ENCODE measurements at places on chromosomes 2 and 18.

DNA sequence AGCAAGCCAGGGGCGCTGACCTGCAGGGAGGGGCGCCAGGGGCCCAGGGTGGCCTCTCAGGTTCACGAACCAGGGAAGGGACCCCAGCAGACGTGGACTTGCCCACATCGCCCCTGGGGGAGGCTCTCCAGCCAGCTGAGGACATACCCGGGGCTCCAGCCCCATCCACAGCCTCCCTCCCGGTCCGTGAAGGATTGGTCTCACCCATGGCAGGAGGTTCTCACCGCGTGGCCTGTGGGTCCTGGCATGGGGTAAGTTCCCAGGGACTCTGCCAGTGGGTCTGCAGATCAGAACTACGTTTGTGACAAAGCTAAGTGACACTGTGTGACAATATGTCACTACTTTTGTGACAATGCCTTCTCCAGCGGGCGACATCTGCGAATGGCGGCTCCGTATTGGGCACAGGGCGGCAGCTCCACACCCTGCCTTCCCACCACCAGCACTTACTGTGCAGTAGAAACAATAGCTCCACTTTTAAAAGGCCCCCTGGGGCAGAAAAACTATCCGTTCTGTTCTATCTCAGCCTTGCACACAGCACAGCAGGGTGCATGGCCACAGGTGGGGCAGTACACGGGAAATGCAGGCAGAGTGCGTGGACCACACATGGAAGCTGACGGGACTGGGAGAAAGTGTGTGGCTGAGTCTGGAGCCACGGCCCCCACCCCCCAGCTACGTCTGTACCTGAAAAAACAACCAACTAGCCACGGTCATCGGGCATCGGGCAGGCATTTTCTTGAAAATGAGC lies 65.2 kb upstream of the CTDP1 start:
- no peak for DNase-seq

GRCh38 chr2:75603477-75603876 lies 42.7 kb upstream of the EVA1A start:
- no peak for DNase-seq

GRCh38 chr2:160114020-160114419 lies 51.6 kb upstream of the PLA2R1 start:
- no peak for DNase-seq

- DNase-seq: peak; percentile 14
Observed at GRCh38 chr2:117199511-117199910, 615.0 kb upstream of the DDX18 start.

GRCh38 chr2:69549421-69549820 lies 94.1 kb downstream of the AAK1 start:
- no peak for DNase-seq

DNA sequence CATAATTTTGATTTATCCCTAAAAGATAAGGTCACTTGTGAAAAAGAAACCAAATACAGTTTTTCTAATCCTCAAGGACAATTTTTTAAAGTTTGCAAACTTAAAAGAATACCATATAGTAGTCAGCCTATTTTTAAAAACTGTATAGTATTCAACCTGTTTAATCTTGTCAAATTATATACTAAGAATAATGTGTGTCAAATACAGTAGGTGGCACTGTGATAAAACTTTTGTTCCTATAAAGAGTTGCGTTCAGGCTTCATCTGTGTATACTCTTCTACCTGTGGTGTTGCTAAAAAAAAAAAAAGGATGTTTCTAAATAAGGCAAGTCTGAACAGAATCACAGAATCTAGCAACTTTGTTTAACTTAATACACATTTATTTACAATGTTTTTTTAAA lies 68.6 kb downstream of the CCDC138 start:
- DNase-seq: no peak

- no peak for DNase-seq
Observed at GRCh38 chr18:34999756-35000289, 41.4 kb upstream of the MAPRE2 start.

GRCh38 chr2:160674146-160674750 lies 180.6 kb upstream of the RBMS1 start:
- no peak for DNase-seq

DNA sequence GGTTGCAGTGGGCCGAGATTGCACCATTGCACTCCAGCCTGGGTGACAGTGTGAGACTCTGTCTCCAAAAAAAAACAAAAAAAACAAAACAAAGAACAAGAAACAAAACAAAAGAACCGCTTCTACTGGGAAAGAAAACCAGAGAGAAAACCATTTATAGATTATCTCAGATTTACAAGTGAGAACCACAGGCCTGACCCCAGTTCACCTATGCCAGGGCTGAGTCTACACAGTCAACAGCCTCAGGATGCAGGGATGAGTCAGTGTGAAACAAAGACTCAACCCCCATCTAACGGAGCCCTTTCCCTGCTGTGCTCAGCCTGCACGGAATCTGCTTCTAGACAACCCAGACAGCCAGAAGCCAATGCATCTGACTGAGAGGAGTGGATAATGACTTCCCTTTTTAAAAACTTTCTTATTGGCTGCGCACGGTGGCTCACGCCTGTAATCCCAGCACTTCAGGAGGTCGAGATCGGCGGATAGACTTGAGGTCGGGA lies 25.5 kb upstream of the YWHAQ start:
- peak; percentile 88 for DNase-seq

DNA sequence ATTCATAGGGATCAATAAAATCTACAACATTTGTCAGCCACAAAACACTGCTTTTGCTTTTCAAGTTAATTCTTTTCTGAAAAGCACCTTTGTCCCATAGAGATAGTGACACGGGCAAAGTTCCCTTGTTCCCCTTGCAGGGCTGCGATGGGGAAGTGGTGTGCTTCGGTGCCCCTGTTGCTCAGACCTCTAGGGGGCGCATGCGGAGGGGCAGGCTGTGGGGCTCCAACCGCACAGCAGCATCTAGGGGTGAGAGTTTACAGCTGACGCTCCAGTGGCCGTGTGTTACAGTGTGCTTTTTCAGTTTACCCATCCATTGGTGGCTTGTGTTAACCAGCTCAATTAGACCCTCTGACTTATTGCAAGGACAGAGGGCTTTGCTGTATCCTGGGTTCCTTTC lies 1432.2 kb upstream of the ACVR2A start:
- no peak for DNase-seq

GRCh38 chr18:14930076-14930475 lies 182.1 kb downstream of the ANKRD30B start:
- no peak for DNase-seq

DNA sequence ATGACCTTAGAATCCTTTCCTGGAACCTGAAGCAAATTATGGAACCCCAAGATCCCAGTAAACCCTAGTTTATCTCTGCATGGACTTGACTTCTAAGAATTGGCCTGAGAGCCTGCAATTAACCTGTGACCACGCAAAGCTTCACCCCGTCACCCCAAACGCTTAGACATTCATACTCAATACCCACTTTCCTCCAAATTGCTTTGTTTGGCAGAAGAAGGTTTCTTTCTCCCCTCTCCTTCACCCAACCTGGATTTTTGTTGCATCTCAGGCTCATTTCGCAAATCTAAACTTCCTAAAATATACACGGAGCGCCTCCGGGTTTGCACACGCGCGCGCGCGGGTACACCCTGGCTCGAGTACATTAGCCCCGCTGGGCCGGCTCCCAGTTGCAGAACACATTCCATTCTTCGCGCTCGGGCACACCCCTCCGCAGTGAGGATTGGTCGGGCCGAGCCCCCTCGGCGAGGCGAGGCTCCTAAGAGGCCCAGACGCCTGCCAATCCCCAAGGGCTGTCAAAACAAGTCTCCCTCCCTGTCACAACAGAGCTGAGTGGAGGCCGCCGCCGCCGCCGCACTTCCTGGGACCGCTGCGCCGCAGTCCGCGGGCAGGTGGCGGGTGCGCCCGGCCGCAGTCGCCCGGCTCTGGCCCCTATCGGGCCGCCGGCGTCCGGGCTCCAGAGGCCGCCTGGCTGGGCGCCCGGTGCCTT lies at the start of gene PLCL1:
PLCL1 (plus strand) TSS at position 545 of the 709 bp plus-strand sequence.
- DNase-seq: no peak

- no peak for DNase-seq
Observed at GRCh38 chr2:40138314-40138713, 313.6 kb downstream of the SLC8A1 start.

- DNase-seq: no peak
Observed at GRCh38 chr18:50527636-50528307, 32.1 kb upstream of the MAPK4 start.

DNA sequence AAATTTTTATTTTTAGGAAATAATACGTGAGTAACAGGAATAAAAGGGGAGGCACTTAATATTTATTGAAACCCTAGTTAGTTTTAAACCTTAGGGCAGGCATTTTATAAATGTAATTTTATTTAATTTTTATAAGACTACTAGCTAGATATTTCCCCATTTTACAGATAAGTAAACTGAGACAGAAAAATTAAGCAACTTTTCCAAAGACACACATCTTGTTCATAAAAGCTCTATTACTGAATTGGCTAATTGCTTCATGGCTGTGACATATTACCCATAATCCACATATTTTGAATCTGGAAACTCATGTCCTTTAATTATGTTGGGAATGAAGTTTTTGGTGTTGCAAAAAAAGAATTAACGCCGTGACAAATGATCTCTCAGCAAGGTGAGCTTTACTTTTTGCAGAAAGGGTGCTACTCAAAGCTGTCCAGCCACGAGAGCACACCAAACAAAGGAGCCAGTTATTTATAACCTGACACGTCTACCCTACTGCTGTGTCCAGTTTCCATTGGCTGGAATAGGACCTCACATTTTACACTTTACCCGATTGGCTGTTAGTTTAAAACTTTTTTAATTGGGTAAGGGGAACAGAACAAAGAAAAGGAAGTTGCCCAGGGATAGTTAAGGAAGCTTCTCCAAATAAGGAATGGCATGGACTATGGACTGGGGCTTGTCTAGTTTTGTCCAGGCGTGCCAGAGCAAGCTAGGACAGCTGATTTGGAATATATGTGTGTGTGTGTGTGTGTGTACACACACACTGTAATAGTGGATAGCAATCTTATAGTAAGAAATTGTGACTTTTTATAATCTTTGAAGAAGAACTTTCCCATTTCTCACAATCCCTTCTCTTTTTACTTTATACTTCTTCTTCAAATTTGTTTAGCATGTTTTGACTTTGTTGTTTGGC lies 54.2 kb downstream of the COMMD1 start:
- DNase-seq: no peak

DNA sequence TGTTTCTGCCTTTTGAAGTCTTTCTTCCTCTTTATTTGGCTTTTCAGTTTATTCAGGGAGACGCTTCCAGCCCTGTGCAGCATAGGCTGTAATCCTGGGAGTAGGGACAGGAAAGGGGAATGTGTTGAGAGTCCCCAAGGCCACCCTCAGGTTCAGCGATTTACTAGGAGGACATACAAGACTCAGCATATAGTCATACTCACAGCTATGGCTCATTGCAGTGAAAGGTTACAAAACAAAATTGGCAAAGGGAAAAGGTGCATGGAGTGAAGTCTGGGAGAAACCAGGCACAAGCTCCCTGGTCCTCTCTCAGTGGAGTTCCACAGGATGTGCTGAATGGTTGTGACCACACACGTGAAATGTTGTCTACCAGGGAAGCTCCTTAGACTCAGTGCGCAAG lies 49.6 kb upstream of the ZNF638 start:
- DNase-seq: no peak

DNA sequence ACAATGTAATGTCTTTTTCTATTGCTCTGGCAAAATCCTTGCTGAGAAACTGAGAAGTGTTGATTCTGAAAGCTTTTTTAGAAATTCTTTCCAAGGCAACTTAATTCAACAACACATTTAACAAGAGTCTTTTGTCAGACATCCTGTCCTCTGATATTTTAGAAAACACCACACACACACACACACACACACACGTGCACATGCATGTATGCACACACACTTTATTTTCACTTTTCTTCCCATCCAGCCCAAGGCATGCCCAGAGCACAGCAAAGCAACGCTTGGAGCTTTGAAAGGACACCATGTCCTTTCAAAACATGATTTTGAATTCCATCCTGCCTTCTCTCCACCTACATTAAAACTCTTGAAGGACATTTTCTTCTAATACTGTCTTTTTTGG lies 116.1 kb downstream of the ATL2 start:
- DNase-seq: no peak

- DNase-seq: no peak
Observed at GRCh38 chr18:55593888-55594287, 5.9 kb upstream of the TCF4 start.

DNA sequence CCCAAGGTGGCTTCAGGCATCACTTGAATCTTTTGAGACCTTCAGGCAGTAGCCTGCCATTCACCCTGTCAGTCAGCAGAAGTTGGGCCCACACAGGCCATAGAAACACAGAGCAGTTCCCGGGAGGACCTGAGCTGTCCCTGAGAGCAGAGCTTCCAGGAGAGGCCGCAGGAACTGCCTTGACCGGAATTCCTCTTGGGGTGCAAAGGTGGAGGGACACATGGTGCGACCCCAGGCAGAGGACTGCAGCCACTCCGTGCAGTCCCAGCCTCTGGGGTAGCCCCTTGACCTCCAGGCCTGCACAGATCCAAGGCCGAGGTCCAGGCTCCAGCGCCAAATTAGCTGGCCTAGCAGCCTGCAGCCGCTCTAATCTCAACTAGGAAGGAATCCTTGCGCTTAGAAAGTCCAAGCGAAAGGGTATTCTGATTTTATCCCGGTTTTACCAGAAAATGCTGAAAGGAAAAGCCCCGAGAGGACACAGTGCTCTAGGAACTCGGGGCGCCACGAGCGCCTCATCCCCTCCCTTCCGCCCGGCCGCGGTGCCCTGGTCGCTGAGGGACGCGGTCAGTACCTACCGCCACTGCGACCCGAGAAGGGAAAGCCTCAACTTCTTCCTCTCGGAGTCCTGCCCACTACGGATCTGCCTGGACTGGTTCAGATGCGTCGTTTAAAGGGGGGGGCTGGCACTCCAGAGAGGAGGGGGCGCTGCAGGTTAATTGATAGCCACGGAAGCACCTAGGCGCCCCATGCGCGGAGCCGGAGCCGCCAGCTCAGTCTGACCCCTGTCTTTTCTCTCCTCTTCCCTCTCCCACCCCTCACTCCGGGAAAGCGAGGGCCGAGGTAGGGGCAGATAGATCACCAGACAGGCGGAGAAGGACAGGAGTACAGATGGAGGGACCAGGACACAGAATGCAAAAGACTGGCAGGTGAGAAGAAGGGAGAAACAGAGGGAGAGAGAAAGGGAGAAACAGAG lies 5.4 kb downstream of the SIX2 start:
- DNase-seq: no peak

GRCh38 chr2:197274349-197274748 lies 36.2 kb downstream of the ANKRD44 start:
- DNase-seq: no peak

DNA sequence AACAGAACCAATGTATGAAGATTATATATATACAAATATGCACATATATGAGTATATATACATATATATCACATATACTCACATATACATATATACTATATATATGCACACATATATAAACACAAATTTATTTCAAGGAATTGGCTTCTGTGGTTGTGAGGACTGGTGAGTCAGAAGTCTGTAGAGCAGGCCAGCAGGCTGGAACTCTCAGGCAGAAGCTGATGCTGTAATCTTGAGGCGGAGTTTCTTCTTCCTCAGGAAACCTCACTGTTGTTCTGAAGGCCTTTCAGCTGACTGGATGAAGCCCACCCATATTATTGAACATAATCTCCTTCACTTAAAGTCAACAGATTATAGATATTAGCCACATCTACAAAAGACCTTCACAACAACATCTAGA lies 143.9 kb upstream of the CREB1 start:
- DNase-seq: no peak

GRCh38 chr2:64750817-64751285 lies 97.1 kb upstream of the SERTAD2 start:
- DNase-seq: no peak

GRCh38 chr2:54012538-54013141 lies 41.8 kb upstream of the PSME4 start:
- no peak for DNase-seq
